ENCODE measurements at places on chromosomes 4 and X.

- DNase-seq, result no peak
These were observed 325.8 kb downstream of the ANTXR2 start for GRCh38 chr4:79747252-79747651.

DNA sequence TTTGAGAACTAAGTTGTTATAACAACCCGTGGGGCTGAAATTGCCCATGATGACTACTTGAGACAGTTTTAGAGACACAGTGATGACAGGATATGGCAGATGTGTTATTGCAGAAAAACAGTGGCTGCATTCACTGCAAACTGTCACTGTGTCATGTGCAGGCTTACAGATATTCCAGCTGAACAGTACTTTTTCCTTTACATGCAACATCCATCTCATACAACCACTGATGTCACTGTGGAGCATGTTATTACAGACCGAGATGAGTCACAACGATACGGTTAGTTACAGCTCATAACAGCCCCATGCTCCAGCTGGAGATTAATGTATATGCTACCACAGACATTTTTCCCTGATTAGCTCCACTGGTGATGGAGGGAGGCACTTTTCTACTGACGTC is 207.4 kb downstream of the TMA16 start:
- DNase-seq, result no peak

DNA sequence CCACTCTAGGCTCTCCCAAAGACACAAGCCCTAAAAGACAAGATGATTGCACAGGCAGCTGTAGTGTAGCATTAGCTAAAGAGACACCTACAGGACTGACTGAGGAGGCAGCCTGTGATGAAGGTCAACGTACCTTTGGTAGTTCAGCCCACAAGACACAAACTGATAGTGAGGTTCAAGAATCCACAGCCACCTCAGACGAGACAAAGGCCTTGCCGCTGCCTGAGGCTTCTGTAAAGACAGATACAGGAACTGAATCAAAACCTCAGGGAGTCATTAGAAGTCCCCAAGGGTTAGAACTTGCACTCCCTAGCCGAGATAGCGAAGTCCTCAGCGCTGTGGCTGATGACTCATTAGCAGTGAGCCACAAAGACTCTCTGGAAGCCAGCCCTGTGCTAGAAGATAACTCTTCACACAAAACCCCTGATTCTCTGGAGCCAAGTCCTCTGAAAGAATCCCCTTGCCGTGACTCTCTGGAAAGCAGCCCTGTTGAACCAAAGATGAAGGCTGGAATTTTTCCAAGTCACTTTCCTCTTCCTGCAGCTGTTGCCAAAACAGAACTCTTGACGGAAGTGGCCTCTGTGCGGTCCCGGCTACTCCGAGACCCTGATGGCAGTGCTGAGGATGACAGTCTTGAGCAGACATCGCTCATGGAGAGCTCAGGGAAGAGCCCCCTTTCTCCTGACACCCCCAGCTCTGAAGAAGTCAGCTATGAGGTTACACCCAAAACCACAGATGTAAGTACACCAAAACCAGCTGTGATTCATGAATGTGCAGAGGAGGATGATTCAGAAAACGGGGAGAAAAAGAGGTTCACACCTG is 306.3 kb downstream of the ANK2 start:
- DNase-seq, result peak; percentile 75

GRCh38 chr4:30295652-30296051 is 424.5 kb upstream of the PCDH7 start:
- no peak for DNase-seq

DNA sequence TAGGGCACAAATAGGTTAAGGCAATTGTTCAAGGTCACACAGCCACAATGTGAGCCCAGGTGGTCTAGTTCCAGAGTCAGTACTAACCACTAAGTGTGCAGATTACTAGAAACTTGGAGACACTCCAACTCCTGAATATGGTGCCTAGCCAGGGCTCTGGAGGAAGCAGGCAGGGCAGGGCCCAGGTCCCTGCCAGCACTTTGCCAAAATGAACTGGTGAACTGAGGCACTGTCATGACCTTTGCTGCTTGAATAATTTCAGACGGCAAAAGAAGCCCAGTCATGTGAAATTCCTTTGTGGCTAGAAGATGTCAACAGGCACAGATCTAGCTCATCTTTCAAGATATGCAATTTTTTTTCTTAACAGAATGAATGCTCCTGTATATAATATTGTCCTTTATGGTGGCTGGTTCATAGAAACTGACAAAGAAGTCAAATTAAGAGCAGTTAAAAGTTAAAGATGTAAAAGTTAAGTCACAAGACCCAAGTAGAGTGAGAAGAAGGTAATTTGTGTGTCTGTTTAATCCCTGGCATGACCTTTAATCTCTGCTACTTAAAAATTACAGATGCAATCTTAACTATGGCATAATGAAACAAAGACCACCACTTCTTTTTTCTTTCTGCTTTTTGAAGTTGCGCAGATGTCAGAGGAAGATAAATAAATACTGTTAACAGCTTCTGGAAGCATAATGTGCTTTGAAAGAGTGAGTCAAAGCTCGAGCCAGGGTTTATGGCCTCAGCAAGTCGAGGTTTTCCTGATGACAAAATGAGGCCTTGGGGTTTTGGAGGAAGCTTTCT is 54.1 kb downstream of the SHROOM3 start:
- DNase-seq, result no peak

DNA sequence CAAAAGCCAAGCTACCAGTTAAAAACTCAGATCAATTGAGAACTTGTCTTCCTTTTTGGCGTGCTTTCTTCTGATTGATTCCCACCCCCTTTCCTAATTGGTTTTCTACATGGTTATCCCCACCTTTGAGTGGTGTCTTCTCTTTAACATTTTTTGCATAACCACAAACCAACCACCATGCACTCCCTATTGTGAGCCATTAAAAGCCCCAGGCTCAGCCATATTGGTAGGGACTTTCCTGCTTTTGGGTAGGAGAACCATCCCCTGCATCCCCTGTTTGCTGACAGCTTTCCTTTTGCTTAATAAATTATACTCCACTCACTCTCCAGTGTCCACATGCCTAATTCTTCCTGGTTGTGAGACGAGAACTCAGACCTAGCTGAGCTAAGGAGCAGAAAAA is 1651.4 kb upstream of the IGFBP7 start:
- no peak for DNase-seq

- no peak for DNase-seq
These were observed 10.7 kb downstream of the TLR3 start for GRCh38 chr4:186079694-186080093.

GRCh38 chr4:173334085-173334890 is at the start of gene HMGB2:
Gene HMGB2 (minus strand): TSS chr4:173334358. CDS start chr4:173333649, 709 bp downstream.
- DNase-seq, result peak; percentile 99

DNA sequence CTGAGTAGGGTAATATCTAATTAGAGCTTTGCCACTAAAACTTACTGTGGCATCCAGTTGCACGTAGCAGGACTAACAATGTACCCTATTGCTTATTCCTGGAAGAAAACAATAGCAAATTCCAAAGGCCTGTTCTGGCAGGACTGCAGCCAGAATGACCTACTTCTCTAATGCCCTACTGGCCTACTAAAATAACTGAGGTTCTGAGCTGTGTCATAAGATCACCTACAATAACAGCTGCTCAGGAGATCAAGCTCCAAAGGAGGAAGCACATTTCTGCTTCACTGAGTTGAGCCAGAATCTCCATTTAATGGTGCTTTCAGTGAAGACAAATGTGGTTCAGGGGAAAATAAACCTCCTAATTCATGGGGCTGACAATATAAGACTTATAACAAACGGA is 42.2 kb upstream of the CXCL8 start:
- no peak for DNase-seq

DNA sequence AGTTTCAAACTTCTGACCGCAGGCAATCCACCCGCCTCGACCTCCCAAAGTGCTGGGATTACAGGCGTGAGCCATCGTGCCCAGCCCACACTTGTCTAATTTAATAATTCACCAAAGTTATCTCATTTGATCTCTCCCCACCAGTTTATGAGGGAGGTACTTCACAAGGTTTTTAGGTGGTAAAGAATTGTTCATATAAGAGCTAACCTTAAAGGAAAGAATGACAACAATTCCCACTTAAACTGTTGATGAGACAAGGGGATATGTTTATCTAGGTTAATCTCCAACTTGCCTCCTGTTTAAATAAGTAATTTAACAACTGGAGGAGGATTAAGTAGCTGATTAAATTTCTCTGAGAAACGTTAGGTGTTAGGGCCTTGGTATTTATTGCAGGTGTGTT is 117.6 kb upstream of the CBLL2 start:
- no peak for DNase-seq

DNA sequence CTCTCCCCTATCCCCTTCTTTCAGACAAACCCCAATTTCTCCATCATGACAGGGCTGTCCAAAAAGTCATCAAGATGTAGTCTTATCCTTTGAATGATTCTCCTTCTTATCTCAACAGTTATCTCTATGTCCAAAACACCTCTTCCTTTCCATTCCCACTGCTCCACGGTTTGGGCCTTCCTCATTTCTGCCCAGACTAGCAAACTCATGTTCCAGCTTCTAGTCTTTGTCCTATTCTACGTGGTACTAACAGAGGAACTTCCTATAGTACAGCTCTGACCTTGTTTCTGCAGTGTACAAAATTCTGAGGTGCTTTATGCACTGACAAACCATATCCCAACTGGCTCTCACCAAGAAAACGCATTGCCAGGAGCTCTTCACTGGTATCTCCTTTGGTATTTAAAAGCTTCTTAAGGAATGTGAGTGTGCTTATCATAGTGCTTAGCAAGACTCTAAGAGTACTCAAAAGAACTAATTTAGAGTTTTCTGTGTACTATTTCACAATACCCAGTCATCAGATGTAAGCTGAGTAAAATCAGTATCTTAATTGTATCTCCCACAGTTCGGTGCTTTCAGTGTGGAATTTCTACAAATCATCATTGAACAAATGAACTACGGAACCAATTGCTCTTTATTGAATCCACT is 65.5 kb downstream of the MAML3 start:
- no peak for DNase-seq

DNA sequence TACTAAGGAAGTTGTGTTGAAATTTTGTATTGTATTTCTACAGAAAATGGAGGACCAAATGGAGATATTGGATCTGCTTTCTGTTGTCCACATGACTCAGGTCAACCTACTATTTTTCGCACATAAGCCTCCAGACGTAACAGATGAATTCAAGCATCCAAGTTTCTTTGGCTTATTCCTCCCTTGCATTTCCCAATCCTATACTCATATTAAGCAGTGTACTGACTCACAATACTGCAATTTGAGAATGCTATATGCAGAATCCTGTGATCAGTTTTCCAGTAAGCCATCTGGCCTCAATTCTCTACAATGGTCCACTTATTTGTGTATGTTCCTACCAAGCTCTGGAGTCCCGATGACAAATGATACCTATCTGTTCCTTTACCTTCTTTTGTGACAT is 75.7 kb downstream of the ASB9 start:
- DNase-seq, result no peak

GRCh38 chrX:66760651-66761050 is 121.8 kb upstream of the EDA2R start:
- DNase-seq, result no peak

DNA sequence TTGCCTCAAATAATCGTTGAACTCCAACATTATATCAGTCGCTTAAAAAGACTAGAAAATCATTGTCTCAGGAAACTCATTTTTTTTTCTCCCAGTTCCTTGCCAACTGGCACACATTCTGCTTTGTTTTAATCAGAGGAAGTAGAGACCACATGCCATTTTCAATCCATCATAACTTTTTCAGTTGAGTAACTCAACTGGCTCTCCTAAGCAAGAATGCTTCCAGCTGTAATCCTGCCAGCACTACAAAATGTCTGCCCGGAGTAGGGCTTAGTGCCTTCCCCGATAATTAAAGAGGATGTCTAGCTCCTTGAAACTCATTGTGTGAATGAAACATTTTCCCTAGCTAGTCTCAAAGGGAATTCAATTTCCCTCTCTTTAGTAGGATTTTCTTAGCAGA is 33.0 kb downstream of the FREM3 start:
- no peak for DNase-seq

DNA sequence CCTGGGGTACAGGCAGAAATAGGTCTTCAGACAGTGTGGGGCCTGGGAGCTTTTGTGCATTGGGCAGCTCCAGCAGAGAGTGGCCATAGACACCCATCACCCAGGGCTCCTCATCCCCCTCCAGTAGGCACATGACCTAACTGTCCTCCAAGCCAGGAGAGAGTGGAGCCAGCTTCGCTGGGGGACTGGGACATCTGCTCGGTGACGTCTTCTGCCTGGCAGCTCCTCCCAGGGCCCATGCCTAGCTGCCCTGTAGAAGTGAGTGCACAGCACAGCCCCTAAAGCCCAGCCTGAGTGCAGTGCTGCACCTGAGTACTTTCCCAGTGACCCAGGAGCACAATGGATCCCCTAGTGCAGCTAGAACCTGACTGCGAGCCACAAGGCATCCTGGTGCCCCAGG is 279.7 kb upstream of the SLC7A11 start:
- DNase-seq, result no peak

DNA sequence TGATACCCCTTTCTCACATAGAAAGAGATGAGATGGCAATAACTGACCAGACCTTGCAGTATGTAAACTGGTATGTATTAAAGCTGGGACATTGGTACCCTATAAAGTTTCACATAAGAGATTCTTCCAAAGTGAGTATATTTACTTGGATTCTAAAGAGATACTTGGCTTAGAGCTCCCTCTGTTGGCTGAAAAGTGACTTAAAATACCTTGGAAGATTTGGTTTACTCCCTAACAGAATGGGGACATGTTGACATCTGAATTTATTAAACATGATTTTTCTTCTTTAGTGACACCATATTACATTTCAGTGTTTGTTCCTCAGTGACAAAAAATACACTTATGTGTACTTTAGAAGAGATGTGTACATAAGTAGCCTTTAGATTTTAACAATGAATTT is 47.9 kb upstream of the RGN start:
- DNase-seq, result peak; percentile 42

- no peak for DNase-seq
These were observed 9.3 kb upstream of the GRPR start for GRCh38 chrX:16113978-16114565.

Measured in kidney capillary endothelial cell (primary cell).